ENCODE measurements at places on chromosomes 2 and 18. TPM values are rescaled to one million over a fixed set of nuclear protein-coding genes. Genes with fewer than 3 reads are reported as not detected.

ASXL3 gene
- 1.6 TPM for total RNA-seq

HOXD11 gene
- not detected for total RNA-seq

FBXO36 gene
- 4.7 TPM for total RNA-seq

MAPK4 gene
- not detected for total RNA-seq

ARHGAP28 gene
- total RNA-seq: 56.2 TPM

EPAS1 gene
- total RNA-seq: 159 TPM

ODC1 gene
- total RNA-seq: 39.3 TPM

CROCC2 gene
- total RNA-seq: 0.81 TPM

SEMA4C gene
- total RNA-seq: 26.7 TPM

MC5R gene
- total RNA-seq: not detected

SLC23A3 gene
- 1.5 TPM for total RNA-seq

TEKT4 gene
- not detected for total RNA-seq

FOXD4L1 gene
- total RNA-seq: 0.32 TPM
